Body of pancreas (tissue), 4 donors: ENCODE measurements at places on chromosomes 16 and 17. TPM values are rescaled to one million over a fixed set of nuclear protein-coding genes. Genes with fewer than 3 reads are reported as not detected.

The PIPOX gene
- total RNA-seq: not detected

The AURKB gene
- total RNA-seq: not detected

The TP53TG3F gene
- not detected for total RNA-seq

The MYH13 gene
- not detected for total RNA-seq

The ZNF469 gene
- 1.0 TPM for total RNA-seq

The ASPHD1 gene
- 4.7 TPM for total RNA-seq

The CARD14 gene
- total RNA-seq: not detected

The C16orf95 gene
- total RNA-seq: 1.3 TPM

The CA5A gene
- total RNA-seq: not detected

The TBC1D3D gene
- not detected for total RNA-seq

The CMTM2 gene
- not detected for total RNA-seq

The CCL14 gene
- 6.0 TPM for total RNA-seq

The PRSS21 gene
- total RNA-seq: 1.6 TPM

The KRTAP4-6 gene
- total RNA-seq: not detected

The TBX6 gene
- 1.8 TPM for total RNA-seq

The AATK gene
- 42.2 TPM for total RNA-seq

The RAD51D gene
- 3.4 TPM for total RNA-seq

The HLF gene
- 4.9 TPM for total RNA-seq

The ATP6V0C gene
- total RNA-seq: 38.9 TPM

The HAGH gene
- 46.5 TPM for total RNA-seq

The FAAP100 gene
- 27.8 TPM for total RNA-seq

The RABEP1 gene
- 17.1 TPM for total RNA-seq

The KLHL10 gene
- not detected for total RNA-seq

The GPR142 gene
- total RNA-seq: 0.52 TPM

The CLEC3A gene
- not detected for total RNA-seq

The SRCIN1 gene
- 19.8 TPM for total RNA-seq

The NKIRAS2 gene
- total RNA-seq: 17.1 TPM

The KCNJ12 gene
- 0.52 TPM for total RNA-seq

The NRN1L gene
- not detected for total RNA-seq

The PMM2 gene
- 34.8 TPM for total RNA-seq

The KRTAP4-16 gene
- total RNA-seq: not detected

The OR1E2 gene
- total RNA-seq: not detected

The CLEC18A gene
- 0.33 TPM for total RNA-seq

The TMED6 gene
- total RNA-seq: 23.1 TPM

The ARL16 gene
- 22.8 TPM for total RNA-seq

The OMG gene
- total RNA-seq: not detected

The CYLD gene
- total RNA-seq: 16.5 TPM

The DNAH17 gene
- not detected for total RNA-seq

The TP53TG3B gene
- total RNA-seq: not detected

The CCL13 gene
- total RNA-seq: not detected

The UBALD1 gene
- 19.4 TPM for total RNA-seq
